ENCODE measurements at places on chromosomes 7 and 10.

DNA sequence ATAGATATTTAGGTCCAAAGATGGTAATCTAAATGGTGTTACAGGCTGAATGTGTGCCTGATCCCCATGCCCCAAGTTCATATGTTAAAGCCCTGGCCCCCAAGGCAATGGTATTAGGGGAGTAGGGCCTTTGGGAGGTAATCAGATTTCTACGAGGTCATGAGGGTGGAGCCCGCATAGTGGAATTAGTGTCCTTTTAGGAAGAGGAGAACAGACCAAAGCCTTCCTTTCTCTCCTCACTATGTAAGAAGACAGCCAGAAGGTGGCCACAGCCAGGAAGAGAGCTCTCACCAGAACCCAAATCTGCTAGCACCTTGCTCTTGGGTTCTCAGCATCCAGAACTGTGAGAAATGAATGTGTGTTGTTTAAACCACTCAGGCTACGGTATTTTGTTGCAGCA, 15.2 kb downstream of the ERVW-1 start:
- no peak for DNase-seq

DNA sequence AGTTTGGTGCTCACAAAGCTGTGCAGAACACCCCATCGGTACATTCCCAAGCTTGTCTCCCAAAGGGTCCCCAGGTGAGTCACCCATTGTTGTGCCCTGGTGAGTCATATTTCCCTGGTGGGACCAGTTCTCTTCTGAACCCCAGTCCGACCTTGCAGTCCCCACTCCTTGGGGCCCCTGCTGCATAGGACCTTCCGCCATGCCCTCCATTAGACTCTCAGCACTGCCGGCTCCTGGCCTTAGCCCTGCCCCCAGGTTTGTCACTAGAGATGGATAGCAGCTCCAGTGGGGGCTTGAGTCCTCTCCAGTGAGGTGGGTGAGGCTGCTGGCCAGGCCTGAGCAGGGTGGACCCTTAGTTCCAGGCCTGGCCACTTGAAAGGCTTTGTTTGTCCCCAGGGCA, 80.5 kb upstream of the MKI67 start:
- no peak for DNase-seq

DNA sequence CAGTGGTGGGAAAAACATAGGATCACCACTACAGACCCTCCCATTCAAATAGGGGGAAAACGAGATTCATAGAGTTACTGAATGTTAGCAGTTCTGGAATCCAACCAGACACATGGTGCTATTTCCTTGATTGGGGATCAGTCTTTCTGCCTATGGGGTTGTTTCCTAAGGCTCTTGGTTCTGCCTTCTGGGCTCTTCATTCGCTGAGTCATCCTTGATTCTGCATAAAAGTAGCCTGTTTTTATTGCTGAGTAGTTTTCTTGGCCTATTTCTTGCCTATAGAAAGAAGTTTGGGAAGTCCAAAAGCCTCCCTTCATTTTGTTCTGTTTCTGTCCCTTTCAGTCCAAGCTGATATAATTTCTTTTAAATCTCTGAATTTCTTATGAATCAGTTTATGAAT, 99.3 kb upstream of the OIT3 start:
- no peak for DNase-seq

- no peak for DNase-seq
These were observed 240.7 kb upstream of the MBL2 start for GRCh38 chr10:53013201-53013810.

DNA sequence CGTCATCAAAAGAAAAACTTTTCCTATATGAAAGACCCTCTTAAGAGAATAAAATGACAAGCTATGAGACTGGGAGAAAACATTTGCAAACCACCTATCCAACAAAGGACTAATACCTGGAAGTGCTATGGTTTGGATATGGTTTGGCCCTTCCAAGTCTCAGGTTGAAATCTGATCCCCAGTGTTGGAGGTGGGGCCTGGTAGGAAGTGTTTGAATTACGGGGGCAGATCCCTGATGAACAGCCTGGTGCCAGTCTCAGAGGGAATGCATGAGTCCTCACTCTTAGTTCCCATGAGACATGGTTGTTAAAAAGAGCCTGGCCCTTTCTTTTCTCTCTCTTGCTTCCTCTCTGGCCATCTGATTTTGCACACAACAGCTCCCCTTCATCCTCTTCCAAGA, 6.3 kb downstream of the ALDH18A1 start:
- DNase-seq: no peak

DNA sequence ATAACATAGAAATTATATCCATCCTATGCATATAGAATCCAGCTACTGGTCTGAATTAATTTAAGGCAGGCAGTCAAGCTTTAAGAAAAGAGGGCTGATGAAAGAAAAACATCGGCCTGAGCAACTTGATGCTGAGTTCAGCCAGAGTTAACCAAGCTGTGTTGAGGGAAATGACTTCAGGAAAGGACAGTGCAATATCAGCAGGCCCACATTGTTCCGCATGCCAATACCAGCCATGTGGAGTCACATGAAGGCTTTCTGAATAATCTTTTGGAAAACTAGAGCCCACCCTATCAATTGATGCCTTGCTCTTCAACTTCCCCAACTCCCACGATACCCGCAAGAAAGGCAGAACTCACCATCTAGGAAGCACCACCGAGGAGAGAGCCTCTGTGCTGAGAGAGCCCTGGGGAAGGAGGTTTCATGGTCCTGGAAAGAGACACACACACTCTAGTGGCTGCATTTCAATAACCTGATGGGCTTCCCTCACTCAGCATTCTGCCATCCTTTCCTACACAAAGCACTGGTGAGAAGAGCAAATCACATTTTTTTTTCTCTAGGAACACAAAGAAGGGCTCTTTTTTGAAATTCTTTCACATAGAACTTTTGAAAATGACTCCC, 125.8 kb upstream of the PTN start:
- DNase-seq: no peak

- DNase-seq: no peak
These were observed 223.6 kb downstream of the GFRA1 start for GRCh38 chr10:116049158-116049973.

- no peak for DNase-seq
These were observed 227.2 kb upstream of the MKLN1 start for GRCh38 chr7:131100357-131101054.

GRCh38 chr7:7136466-7137381, 45.6 kb upstream of the C1GALT1 start:
- DNase-seq: no peak

DNA sequence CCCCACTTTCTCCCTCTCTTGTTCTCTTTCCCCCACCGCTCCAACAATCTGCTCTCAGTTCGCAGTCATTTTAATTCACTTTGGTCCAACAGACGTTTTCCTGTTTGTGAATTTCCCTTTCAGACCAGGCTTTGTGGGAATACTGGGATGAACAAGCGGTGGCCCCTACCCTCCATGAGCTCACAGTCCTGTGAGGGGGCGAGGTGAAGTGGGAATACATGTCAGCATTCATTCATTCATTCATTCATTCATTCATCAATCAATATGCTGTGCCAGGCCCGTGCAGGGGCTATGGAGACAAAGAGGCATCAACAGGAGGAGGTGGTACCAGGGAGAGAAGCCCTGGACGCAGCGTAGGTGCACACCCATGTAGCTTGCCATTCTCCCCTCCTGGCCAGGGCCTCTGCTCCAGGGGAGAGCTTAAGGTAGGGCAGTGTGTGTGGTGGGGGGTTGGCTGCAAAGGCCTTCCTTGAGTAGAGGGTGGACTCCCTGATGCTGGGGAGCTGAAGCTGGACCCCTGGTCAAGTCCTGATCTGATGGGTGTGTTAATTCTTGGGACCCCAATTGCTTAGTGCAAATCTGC, 16.1 kb downstream of the PRF1 start:
- no peak for DNase-seq

- DNase-seq: no peak
These were observed 83.3 kb downstream of the HECW1 start for GRCh38 chr7:43195768-43196167.

GRCh38 chr10:119595676-119596515, 868 bp downstream of the TIAL1 start:
- peak; percentile 44 for DNase-seq

DNA sequence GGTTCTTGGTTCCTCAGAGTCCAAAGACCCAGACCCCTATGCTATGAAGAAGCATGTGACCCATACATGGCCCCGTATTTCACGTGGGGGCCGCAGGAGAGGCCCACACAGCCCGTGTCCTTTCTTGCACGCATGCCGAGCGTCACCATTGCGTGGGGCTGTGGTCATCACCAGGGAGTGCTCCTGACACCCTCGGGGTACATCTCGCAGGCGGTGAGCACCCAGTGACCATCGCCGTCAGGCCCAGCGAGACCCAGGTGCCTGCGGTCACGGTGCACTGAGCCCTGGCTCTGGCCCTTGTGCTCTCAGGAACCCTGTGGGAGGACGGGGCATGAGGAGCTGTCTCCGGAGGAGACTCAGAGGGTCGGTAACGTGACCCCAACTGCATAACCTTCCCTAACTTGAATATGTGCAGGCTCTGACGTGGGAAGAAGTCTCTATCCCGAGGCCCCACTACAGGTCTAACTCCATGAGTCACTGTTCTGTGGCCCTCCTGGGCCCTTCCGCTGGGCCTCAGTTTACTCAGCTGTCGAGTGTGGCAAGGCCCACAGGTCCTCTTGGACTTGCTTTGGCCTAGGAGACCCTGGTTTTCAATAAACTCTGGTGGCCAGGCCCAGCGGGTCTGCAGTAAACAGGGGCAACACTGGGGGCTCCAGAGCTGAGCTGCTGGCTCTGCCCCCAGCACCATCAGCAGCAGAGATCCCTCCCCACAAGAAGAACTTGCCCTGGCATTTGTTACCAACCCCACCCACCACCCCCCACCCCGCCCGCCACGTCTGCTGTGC, 503.9 kb downstream of the PTPRN2 start:
- DNase-seq: no peak

DNA sequence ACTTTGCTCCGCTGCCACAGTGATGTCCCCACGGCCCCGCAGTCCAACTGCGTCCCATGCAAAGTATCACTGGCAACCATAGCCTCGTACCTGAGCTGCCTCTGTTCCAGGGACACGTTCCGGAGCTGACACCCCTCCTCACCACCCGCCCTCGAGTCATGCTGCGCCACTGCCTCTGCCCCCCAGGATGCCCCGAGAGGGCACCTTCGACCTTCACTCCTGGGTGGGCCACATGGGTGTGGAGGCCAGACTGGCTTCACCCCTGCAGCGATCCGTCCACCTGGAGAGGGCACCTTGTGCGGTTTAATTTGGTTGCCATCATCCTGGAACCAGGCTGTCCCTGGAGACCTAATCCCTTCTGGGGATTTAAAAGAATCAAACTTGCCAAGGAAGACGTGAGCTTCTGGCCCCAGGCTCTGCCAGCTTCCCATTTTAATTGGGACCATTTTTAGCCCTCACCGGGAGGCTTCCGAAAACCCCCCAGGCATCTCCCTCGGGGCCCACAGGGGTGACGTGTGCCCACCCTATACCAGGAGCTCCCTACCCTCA, 19.2 kb upstream of the TNRC18 start:
- DNase-seq: no peak

DNA sequence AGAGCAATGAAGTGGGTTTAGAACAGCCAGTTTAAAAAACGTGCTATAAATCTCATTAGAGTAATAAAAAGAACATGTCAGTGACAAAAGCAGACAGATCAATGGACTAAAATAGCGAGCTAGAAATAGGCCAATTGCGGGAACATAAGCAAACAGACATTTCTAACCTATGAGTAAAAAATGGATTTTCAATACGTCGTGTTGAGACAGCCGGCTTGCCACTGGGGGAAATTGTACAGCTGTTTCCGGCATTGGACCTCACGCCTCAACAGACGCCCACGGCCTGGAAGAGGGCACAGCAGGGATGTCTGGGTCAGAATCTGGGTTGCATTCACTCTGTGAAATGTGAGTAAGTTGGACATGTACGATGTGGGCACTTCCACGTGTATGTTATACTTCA, 92.9 kb downstream of the SVOPL start:
- DNase-seq: no peak

- DNase-seq: no peak
These were observed 2.9 kb upstream of the ZNF713 start for GRCh38 chr7:55884321-55884720.

DNA sequence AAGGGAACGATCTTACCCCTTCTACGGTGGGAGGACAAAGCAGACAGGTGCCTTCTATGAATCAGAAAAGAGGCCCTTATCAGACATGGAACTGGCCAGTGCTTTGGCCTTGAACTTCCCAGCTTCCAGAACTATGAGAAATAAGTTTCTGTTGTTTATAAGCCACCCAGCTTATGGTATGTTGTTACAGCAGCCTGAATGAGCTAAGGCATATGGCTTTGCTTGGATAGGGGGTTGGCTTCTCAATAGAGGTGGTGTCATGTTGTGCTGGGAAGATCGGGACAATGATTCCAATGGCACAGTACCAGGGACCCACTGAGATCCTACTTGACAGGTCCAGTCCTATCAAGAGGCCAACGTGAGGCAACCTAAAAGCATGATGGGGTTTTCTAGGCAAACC, 183.4 kb upstream of the BMPER start:
- no peak for DNase-seq

DNA sequence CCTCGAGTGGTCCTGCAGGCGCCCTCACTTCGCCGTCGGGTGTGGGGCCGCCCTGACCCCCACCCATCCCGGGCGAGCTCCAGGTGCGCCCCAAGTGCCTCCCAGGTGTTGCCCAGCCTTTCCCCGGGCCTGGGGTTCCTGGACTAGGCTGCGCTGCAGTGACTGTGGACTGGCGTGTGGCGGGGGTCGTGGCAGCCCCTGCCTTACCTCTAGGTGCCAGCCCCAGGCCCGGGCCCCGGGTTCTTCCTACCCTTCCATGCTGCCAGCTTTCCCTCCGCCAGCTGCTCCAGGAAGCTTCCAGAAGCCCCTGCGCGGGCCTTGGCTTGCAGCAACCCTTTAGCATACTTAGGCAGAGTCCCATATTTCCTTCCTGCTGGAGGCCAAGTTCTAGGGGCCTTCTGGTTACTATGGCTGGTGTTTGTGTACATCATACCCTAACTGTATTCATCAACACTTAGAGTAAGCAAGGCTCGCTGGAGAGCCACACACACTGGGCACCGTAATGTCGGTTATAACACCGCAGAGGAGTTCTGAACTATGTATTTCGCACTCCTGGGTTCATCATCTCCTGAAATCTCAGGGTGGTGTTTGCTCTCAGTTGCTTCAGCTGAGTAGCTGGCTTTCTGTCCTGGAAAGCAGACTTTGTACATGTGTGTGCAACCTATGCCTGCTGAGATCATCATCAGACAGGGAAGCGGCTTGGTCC, 471 bp downstream of the MGMT start:
- DNase-seq: no peak

DNA sequence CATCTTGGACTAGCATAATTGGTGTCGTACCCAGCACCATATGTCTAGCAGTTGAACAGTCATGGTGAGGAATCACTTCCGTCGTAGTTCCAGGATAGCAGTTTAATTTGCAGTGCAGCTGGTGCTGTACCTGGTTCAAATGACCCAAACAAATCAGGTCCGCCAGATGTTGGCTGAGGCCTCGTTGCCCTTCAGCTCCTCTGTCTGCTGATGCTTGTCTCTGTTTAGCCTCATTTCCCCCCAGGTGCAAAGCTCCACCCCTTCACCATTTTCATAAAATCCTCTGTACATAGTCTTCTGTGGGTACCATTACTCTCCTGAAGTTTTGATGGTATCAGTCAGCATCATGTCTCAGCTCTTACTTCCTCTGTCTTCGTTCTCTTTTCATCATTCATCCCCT, 35.1 kb downstream of the UMAD1 start:
- DNase-seq: no peak

- no peak for DNase-seq
These were observed 11.0 kb downstream of the DLG5 start for GRCh38 chr10:77915319-77916105.

- DNase-seq: no peak
These were observed 10.2 kb upstream of the HKDC1 start for GRCh38 chr10:69209787-69210484.

GRCh38 chr7:104851268-104851667, 162.7 kb upstream of the KMT2E start:
- DNase-seq: no peak

GRCh38 chr10:121080281-121080891, 229.2 kb downstream of the WDR11 start:
- no peak for DNase-seq
